ENCODE measurements at places on chromosomes 6 and 20. TPM values are rescaled to one million over a fixed set of nuclear protein-coding genes. Genes with fewer than 3 reads are reported as not detected.

GRCh38 chr20:17676942-17677341 is 5.1 kb downstream of the RRBP1 start:
- DNase-seq, result no peak

GRCh38 chr6:69820438-69820837 is 23.6 kb upstream of the LMBRD1 start:
- DNase-seq, result no peak

GRCh38 chr6:45772051-45772450 is 243.6 kb downstream of the CLIC5 start:
- DNase-seq, result no peak

GRCh38 chr6:48959251-48960060 is 503.6 kb downstream of the MMUT start:
- no peak for DNase-seq

DNA sequence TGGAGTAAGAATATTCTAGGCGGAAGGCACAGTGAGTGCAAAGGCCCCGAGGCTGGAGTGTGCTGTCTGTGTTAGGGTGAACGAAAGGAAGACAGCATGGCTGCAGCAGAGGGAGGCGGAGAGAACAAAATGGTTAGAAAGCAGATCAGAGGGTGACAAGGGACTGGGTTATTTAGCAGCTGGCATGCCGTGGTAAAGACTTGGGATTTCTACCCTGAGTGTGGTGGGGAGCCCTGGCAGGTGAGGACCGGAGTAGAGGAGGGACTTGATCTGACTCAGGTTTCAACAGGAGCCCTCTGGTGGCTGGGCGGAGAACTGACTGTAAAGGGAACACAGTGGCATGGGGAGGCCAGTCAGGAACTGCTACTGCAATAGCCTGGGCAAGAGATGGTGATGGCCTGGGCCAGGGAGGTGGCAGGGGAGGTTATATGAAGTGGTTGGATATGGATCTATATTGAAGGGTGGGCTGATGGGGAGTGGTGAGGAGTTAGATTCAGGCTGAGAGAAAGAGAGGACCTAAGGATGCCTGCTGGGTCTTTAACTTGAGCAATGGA is 38.0 kb downstream of the PIM1 start:
- peak; percentile 75 for DNase-seq

- no peak for DNase-seq
These were observed 249.2 kb downstream of the FRK start for GRCh38 chr6:115811541-115811940.

DNA sequence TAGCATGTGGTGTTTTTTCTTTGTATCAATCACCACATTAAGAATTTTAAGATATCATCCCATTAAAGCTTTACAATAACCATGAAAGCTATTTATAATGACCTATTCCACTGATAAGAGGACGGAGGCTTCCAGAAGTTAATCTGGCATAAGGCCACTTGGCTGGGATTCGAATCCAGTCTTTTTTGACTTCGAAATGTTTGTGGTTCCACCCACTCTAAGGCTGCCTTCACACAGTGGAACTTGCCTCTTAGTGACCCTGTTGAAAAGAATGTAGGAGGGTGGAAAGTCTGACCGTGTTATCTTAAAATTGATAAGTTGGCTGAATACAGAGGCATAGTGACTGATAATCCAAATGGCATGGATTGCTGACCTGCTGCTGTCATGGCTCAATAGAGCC is 959.7 kb downstream of the KIF16B start:
- DNase-seq, result no peak

GRCh38 chr20:21090111-21090618 is 16.0 kb downstream of the LINC00237 start:
- no peak for DNase-seq

- no peak for DNase-seq
These were observed 24.2 kb downstream of the CGA start for GRCh38 chr6:87070741-87071140.

GRCh38 chr6:43781941-43782704 is 12.1 kb downstream of the VEGFA start:
- DNase-seq, result no peak

RPS21 gene
- 1,185 TPM for total RNA-seq
